CD8-positive, alpha-beta memory T cell (primary cell): ENCODE measurements at places on chromosomes 2 and 18. TPM values are rescaled to one million over a fixed set of nuclear protein-coding genes. Genes with fewer than 3 reads are reported as not detected.
A peak's percentile ranks its signal among the peaks of the same experiment; 100 is the strongest.

Gene BCL11A
- 0.15 TPM for total RNA-seq

GRCh38 chr2:127379712-127380355 lies 7.9 kb downstream of the MAP3K2 start:
- no peak overlapping the region for H3K4me3 ChIP-seq
- H3K27me3 ChIP-seq: no peaks in the 10 kb centered on the region
- no peak for DNase-seq
- no peaks in the 10 kb centered on the region for H3K36me3 ChIP-seq

Gene RNF125
- 41.3 TPM for total RNA-seq

- H3K36me3 ChIP-seq: no peaks in the 10 kb centered on the region
- H3K27me3 ChIP-seq: no peaks in the 10 kb centered on the region
- peak; percentile 21 for DNase-seq
- no peak overlapping the region for H3K27ac ChIP-seq
- H3K4me1 ChIP-seq: no peaks in the 10 kb centered on the region
Measured at GRCh38 chr2:147082850-147083522, 761.8 kb upstream of the ACVR2A start.

Gene ITPRID2
- 58.4 TPM for total RNA-seq

Gene RTP5
- total RNA-seq: 0.18 TPM

DNA sequence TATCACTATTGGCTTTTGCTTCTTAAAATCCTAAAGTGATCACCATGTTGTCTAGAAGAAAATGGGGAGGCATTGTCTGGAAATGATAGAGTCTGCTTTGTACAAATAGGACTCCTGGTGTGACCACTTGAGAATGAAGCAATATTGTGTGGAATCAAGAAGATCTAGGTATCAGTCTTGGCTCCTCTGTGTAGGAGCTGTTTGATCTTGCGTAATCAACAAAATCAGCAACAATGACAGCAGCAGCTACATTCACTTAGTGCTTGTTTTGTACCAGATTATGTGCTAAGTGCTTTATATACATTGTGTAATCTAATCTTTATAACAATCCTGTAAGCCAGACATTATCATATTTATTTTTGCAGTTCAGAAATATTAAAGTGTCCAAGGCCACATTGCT lies 17.8 kb downstream of the NCOA1 start:
- no peak overlapping the region for H3K4me3 ChIP-seq
- no peak for DNase-seq
- H3K4me1 ChIP-seq: peaks cover 39% of the 10 kb centered on the region

DNA sequence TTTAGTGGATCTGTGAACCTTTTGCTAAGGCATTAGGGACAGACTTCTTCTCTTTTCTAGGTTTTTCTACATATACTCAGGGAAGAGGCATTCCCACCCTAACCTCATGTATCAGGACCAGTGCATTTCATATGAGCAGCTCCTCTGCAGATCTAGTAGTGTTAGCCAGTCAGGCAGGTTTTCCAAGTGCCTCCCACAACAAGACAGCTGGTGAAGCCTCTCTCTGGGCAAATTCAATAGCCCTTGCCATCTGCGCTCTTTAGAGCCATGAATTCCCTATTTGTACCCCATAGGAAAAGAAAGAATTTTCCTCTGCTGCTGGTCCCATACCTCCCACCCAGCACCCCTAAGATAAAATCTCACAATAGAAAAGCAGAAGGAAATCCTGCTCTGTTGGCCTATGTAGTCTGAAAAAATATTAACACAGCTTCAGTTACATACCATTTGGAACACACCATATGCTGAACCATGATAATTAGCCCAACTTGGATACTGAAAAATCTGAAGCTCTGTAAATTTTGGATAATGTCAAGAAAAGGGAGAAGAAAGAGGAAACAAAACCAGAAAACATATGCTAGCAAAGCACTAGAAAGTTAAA lies 1354.6 kb upstream of the NRXN1 start:
- no peaks in the 10 kb centered on the region for H3K4me1 ChIP-seq
- no peaks in the 10 kb centered on the region for H3K27me3 ChIP-seq
- H3K4me3 ChIP-seq: no peak overlapping the region
- H3K36me3 ChIP-seq: no peaks in the 10 kb centered on the region
- no peak overlapping the region for H3K27ac ChIP-seq

- H3K36me3 ChIP-seq: no peaks in the 10 kb centered on the region
- H3K27me3 ChIP-seq: no peaks in the 10 kb centered on the region
- H3K4me1 ChIP-seq: peaks cover 84% of the 10 kb centered on the region
- no peak for DNase-seq
- no peak overlapping the region for H3K27ac ChIP-seq
Measured at GRCh38 chr18:48929941-48930713, 20.6 kb downstream of the SMAD7 start.
